Fibroblast of pulmonary artery (primary cell): ENCODE measurements at places on chromosomes 7 and 10.

DNA sequence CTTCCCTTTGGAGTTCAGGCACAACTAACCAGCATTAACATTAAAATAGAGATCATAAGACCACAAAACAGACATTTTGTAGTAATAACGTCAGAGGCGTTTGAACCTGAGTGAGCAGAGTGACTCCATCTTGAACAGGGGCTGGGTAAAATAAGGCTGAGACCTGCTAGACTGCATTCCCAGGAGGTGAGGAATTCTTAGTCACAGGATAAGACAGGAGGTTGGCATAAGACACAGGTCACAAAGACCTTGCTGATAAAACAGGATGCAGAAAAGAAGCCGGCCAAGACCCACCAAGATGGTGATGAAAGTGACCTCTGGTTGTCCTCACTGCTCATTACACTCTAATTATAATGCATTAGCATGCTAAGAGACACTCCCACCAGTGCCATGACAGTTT lies 493.2 kb upstream of the AUTS2 start:
- DNase-seq = no peak

DNA sequence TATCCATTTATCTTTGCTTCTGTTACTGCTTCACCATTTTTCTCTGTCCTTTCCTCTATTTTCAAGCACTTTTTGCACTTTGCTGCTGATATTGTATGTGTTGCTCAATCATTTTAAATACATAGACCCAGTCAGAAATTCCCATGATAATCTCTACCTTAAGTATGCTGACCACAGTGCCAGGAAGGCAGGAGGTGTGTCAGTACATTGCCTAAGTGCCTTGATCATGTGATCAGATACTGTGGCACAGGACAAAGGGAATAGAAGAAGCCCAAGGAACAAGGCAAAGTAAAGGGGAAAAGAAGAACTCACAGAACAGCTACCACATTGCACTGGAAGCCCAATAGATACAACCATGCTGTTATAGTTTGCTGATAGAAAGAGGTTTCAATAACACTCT lies 53.7 kb upstream of the CD36 start:
- peak; percentile 91 for DNase-seq

DNA sequence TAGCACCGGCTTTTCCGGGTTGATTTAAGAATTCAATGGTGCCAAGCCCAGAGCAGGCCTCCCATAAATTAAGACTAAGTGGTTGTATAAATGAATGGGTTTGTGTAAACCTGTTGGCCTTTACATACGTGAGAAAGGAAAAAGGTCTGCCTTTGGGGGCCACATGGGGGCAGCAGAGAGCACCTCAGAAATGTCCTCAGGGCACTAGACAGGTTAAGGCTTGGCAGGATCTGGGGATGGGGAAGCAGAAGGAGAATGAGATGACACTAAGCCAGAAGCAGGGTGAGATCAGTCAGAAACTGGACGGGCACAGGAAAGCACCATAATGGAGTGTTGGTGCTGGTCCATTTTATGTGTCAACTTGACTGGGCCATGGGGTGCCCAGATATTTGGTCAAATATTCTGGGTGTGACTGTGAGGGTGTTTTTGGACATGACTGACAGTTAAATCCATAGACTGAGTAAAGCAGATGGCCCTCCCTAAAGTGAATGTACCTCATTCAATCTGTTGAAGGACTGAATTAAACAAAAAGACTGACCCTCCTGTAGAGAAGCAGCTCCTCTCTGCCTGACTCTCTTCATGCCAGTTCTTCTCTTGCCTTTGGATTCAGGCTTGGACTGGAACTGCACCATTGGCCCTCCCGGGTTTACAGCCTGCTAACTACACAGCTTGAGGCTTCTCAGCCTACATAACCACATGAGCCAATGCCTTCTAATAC lies 58.9 kb downstream of the FRMPD2 start:
- peak; percentile 55 for DNase-seq

- DNase-seq = peak; percentile 0
These were observed 588.0 kb upstream of the LRRN3 start for GRCh38 chr7:110502888-110503465.

DNA sequence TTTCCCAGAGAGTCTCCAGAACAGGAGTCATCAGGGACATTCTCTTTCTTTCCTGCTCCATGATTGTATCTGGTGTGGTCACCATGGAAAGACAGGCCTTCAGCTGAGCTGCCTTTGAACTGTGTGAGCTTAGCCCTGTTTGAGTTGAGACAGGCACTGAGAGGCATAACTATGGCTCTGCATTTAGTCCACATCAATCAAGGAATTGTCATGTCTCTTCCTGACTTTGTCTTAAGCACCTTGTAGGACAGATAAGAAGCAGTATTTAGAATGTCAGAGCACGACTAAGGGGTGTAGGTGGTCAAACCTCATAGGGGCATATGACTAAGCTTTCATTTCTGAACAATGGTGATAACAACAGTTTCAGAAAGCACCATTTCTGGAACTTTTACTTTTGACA lies 53.5 kb downstream of the EPDR1 start:
- no peak for DNase-seq

DNA sequence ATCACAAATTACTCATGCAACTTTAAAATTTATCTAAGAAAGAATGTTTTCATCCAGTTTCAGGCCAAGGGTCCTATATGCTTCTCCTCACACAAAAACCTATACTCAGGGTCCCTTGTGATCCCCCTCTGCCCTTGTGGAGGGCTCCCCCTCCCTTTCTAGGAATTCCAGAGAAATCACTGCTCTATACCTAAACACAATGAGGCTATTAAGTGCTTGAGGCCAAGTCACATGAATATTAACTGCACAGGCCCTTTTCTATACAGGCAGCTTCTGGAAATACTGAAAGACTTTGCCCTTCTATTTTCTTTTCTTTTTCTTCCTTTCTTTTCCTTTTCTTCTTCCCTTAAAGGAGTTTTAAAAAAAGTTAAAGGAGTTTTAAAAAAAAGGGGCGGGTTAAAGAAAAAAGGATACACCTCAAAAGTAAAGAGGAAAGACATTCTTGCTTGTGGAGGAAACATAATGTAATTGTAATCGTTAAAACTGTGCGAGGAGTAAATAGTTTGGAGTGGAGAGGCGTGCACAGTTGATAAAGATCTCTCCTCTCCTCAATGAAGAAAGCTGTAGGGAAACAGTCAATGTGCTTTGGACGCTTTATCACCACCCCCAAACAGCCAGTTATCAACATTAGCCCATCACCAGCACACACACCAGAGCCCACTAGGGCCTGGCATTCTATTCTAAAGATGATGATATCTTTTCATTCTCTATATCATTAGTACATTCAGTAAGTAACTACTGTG lies 16.4 kb downstream of the GRB10 start:
- DNase-seq = no peak
